ENCODE measurements at places on chromosomes 13 and 19.

DNA sequence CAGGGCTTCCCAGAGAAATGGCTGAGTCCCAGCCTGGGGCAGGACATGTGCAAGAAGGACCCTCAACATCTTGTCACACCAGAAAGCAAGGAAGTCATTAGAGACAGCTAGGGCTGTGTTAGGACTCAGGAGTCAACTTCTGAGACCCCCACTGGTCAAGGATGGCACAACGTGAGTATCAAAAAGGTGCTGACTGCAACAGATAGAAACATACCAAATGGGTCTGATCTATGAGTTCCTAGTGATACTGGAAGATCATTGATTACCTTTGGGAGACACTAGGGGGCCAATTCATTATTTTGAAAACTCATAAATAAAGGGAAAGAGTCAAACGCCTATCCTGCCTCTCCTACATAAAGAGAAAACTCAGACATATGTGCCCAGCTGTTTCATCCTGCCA, 73.5 kb upstream of the GJB6 start:
- no peak for DNase-seq

- DNase-seq = no peak
Measured at GRCh38 chr13:110308656-110309359, 1.7 kb downstream of the COL4A2 start.

GRCh38 chr13:42864952-42865767, 83.8 kb downstream of the FAM216B start:
- DNase-seq = no peak

- DNase-seq = no peak
Measured at GRCh38 chr13:111597191-111597611, 276.8 kb downstream of the TEX29 start.

DNA sequence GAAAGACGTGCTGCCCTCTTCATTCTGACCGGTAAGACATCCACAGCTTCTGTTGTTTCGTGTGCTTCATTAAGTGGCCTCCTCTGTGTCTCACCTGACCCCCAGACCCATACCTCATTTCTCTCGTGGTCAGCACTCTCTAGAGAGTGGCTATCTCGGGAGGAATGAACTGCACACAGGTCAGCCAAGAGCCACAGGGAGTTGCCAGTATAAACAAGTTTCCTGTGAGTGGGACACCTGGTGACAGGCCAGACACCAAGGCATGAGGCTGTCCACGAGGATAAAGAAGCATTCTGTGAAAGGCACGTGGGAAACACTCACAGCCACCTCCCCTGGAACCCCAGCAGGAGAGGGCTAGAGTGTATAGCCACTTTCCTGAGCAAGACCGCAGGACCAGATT, 115.8 kb downstream of the NUFIP1 start:
- DNase-seq = no peak

DNA sequence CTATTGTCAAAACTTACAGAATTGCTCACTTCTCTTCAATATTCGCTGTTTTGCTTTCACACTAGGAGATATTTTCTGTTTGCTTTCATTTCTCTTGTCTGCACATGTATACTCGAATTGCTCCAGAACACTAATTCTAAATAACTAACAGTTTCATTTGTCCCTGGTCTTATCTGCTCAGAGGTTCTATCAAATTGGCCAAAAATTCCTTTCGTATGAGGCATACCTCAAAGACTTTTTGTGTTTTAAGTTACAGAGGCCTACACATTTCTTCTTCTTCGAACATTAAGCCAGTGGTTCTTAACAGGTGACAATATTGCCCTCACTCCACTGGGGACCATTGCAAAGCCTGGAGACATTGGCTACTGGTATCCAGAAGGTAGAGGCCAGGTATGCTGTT, 1314.6 kb downstream of the EFNB2 start:
- no peak for DNase-seq

DNA sequence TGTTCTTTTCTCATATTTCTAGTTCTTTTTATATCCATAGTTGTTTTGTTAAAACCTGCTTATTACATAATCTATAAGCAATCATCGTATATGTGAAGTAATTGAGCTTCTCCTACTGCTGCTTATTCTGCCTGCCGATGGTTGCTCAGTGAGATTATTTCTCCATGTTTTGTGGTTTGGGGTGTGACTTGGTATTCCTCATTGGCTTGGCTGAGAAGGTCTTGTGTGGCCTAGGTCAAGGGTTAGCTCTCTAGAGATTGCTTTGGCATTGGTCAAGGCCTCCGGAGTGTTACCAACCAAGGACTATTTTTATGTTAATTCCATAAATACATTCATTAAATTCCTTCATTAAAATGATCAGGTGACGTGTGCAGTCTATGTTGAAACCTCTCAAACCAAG, 302.8 kb downstream of the MYO16 start:
- no peak for DNase-seq
